Activated CD8-positive, alpha-beta T cell treated with anti-CD3 and anti-CD28 coated beads, Interleukin-2, amount 10 ng/mL, durations not matched to agents 7 days and 5 days (primary cell): ENCODE measurements at places on chromosomes 12 and 14. TPM values are rescaled to one million over a fixed set of nuclear protein-coding genes. Genes with fewer than 3 reads are reported as not detected.

Gene MIP
- not detected for total RNA-seq

Gene EXD2
- total RNA-seq = 3.4 TPM

Gene AEBP2
- total RNA-seq = 57.4 TPM

Gene RPL10L
- not detected for total RNA-seq

Gene CYP27B1
- 2.6 TPM for total RNA-seq

Gene PAH
- total RNA-seq = not detected

Gene OR6C74
- not detected for total RNA-seq

Gene KRT78
- not detected for total RNA-seq

Gene KCNMB4
- total RNA-seq = 0.34 TPM

Gene MYRFL
- not detected for total RNA-seq

DNA sequence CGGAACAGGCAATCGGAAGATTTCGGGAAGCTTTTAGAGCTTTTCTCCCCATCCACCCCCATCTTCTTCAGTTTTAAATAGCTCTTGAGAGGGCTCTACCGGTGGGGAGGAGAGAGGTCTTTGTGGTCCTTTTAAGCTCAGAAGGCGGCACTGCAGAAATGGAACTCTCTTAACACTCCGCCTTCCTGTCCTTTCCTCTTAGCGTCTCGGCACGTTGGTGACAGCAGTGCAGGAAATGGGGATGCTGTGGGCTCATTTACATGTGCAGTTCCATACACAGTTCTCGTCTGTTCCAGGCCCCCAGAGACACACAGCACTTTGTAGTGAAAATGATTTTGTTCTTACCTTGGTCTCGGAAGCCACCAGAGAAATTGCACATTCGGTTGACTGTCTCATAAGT lies 50.4 kb upstream of the RIN3 start:
- DNase-seq = peak; percentile 34

DNA sequence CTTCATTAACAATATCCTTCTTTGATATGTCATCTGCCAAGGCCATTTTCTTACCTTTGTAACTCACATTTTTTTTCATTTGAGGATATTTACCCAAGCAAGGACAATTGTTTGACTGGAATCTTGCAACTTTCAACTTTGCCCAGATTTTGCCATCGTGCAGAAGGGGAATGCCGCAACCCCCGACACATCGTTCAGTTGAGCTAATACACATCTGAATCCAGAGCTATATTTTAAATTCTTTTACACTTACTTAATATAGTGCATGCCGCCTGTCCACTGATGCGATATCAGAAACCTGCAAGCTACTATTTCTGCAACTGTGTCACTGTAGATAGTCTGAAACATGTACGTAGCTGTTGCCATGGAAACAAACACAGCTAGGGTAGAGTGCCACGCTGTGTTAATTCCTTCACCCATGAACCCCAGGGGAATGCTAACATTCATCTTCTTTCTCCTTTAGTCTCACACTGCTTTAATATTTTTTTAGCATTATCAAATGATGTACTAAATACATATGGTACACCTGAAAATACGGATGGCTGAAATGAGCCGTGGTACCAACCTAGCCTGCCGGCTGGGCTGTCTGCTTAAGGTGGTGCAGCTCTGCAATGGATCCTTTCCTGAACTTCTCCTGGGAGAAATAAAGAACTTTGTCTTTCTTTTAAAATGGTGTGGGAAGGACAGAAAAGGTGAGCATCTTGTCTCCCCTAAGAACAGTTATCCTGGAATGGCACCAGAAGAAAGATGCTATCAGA lies 77.0 kb upstream of the FOXN3 start:
- DNase-seq = no peak

DNA sequence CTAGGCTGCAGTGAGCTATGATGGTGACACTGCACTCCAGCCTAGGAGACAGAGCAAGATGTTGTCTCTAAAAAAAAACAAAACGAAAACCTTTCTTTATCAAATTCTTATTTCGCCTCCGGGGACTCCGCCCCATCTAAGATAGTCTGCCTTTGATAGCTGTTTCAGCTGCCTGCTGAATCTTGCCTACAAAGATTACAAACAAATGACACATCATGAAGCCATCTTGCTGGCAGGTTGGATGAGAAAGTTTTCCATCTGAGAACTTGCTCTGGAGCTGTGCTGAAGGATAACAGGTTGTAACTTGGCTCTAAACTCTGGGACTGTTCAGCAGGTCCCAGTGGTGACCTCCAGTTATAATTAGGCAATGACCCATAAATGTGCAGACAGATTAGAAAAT lies 41.8 kb upstream of the AEBP2 start:
- DNase-seq = no peak

GRCh38 chr14:85529803-85530574 lies at the start of gene FLRT2:
Gene FLRT2, plus strand, starts transcription at chr14:85530144. Its CDS starts 91,371 bp downstream, at chr14:85621515.
- no peak for DNase-seq

- DNase-seq = no peak
These were observed 118.3 kb upstream of the SLC38A4 start for GRCh38 chr12:46944088-46944487.

DNA sequence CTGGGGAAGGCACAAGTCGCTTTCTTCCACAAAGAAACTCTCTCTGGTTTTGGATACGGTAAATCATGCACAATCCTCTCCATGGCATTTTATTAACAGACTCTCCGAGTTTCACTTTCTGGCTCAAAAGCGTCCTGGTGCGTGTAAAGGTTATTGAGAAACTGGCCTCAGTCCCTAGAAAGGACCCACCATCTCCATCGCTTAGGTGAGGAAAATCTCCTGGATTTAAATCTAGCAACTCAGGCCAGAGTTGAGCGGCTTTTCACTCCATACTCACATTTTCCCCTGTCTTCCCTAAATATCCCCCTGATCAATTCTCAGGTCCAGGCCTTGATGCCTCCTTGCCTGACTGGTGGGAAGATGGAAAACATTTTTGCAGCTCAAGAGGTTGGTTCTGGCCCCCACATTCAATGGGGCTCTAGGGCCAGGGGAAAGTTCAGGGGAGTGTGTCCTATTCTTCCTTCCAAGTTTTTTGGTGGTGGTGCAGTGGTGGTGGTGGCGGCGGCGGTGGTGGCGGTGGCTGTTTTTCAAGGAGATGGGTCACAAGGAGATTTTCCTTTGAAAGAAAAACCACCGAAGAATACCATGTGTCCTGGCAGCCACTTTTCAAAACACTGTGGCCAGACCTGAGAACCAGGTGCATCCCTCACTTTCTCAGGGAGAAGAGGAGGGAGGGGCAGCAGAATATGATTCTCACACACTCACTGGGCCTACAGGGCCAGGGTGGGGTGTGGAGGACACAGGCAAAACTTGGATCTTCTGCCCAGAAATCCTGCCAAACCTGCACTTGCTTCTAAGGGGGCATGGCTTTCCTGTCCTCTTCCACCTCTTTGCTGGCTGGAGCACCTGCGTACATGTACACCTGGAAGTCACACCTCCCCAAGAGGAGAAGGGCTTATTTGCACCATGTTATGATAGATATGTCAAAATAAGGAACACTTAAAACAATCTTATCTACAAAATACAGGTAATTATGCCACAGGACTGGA lies 46.7 kb upstream of the PNMA1 start:
- DNase-seq = no peak

DNA sequence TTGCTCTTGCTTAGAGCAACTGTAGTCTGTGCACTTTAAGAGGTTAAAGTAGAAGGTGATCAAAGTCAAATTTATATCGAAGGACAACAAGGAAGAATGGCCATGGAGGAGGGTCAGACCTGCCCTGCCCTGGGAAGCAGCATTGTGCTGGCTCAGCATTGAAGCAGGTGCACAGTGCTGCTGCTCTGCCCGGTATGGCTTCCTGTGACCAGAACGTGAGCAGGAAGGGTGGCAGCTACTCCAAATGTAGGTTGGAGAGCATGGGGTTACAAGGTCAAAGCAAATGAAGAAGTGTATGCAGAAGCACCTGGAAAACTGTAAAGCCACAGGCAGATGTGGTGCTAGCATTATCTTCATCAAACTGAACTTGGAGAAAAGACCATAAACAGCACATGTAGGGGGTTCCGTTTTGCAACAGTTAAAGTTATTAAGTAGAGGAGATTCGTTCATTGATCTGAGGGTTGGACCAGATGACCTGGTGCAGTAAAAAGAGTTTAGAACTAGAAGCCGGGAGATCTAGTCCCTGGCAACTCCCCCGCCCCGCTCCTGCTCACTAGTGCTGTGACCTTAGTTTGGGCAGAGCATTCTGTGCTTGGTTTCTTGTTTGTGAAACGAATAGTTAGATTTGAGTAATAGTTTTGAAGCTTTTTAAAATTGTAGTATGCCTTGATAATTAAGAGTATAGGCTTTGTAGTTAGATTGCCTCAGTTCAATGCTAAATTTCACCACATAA lies 84.2 kb downstream of the SCN8A start:
- no peak for DNase-seq

- no peak for DNase-seq
These were observed 107.5 kb upstream of the DYRK2 start for GRCh38 chr12:67540920-67541624.

DNA sequence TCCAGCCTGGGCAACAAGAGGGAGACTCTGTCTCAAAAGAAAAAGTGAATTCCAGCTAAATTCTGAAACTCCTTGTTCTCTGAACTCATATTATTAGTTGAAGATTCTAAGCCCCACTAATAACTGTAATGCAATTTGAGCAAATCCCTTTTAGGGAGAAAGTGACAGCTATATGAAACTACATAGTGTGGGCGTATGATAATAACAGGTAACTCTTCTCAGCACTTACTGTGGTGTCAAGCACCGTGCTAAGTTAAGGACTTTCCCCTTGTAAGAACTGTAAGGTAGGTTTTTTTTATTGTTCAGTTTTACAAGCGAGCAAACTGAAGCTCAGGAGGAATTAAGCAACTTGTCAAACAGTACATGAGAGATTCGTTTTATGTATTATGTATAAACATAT lies 5.4 kb downstream of the ANKRD13A start:
- no peak for DNase-seq

DNA sequence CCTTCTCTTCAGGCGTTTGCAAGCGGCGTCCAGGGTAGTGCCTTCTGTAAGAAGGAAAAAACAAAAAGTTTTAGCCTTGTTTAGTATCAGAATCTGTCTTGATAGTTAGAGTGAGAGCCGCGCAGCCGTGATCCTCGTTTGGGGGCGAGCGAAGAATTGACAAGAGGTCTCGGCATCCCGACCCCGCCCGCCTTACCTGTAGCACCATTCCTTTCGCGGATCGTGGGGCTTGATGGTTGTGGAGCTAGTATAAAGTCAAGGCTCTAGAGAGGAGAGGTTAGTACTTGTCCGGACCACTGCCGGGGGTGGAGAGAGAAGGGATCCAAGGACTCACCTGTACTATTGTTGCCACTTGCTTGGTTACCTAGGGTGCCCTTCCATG lies 494 bp downstream of the TMTC3 start:
- DNase-seq = peak; percentile 44

GRCh38 chr12:102821149-102821548 lies 95.9 kb downstream of the PAH start:
- no peak for DNase-seq

DNA sequence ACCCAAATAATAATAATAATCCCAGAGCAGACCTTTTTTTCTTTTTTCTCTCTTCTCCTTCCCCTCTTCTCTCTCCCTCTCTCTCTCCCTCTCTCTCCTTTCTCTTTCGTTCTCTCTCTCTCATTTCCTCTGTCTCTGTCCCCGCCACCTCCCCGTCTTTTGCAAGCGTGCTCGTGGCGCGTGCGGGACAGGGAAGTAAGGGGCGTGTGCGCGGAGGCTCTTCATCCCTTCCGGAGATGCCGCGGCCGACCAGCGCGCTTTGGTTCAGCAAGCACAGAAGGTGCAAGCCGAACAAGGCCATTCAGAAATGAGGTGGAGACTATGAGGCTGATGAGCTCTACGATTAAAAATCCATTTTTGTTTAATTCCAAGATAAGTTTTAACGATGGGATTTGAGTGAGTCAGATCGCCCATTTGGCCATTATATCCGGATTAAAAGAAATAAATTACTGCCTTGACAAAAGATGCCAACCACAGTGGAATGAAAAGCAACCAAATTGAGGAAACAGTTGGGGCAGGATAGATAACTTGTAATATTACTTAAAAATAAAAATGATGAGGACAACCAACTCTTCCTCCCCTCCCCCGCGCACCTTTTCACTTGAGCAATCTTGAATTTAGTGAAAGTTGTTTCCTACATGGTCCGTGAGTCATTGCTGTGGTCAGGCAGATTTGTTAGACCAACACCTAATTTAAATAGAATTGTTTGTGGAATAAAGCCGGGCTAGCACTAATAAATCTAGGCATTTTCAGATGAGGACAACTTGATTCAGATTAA lies 1.2 kb upstream of the AMIGO2 start:
- DNase-seq = peak; percentile 72
